Kidney tubule cell (primary cell): ENCODE measurements at places on chromosomes 5 and 9.

GRCh38 chr5:115510145-115510645, 34.4 kb downstream of the FEM1C start:
- DNase-seq: no peak

DNA sequence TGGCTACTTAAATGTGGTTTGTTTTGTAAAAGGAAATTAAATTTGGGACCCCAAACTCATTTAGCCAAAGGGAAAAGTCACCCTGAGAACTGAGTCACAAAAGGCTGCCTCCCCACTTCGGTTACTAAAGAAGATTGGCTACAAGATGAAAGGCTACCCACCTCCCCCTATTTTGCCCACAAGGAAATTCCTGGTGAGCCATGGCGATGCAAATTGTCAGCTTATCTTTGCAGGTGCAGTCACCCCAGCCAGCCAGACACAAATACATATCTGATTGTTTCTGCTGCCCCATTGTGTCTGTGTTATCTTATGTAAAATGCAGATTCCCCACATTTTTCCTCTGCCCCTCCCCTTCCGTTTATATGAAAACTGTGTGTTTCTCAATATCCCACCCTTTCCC, 8.9 kb downstream of the PAEP start:
- DNase-seq: no peak

GRCh38 chr5:71743155-71743554, 24.1 kb downstream of the CARTPT start:
- no peak for DNase-seq

GRCh38 chr9:136016572-136017288, 55.6 kb upstream of the UBAC1 start:
- DNase-seq: no peak

GRCh38 chr9:135693265-135693664, 6.0 kb downstream of the SOHLH1 start:
- no peak for DNase-seq

DNA sequence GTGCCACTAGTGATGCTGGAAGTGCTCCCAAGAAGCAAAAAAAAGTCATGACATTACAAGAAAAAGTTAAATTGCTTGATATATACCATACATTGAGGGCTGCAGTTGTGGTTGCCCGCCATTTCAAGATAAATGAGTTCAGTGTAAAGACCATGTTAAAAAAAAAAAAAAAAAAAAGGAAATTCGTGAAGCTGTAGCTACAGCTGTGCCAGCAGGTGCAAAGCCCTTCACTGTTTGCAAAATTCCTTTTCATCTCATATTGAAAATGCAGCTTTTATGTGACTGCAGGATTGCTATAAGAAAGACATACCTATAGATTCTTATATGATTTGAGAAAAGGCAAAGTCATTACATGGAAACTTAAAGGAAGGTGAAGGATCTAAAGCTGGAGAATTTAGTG, 179.6 kb upstream of the POU5F2 start:
- no peak for DNase-seq

- DNase-seq: peak; percentile 93
These were observed 2.0 kb downstream of the IER5L start for GRCh38 chr9:129175825-129176633.

DNA sequence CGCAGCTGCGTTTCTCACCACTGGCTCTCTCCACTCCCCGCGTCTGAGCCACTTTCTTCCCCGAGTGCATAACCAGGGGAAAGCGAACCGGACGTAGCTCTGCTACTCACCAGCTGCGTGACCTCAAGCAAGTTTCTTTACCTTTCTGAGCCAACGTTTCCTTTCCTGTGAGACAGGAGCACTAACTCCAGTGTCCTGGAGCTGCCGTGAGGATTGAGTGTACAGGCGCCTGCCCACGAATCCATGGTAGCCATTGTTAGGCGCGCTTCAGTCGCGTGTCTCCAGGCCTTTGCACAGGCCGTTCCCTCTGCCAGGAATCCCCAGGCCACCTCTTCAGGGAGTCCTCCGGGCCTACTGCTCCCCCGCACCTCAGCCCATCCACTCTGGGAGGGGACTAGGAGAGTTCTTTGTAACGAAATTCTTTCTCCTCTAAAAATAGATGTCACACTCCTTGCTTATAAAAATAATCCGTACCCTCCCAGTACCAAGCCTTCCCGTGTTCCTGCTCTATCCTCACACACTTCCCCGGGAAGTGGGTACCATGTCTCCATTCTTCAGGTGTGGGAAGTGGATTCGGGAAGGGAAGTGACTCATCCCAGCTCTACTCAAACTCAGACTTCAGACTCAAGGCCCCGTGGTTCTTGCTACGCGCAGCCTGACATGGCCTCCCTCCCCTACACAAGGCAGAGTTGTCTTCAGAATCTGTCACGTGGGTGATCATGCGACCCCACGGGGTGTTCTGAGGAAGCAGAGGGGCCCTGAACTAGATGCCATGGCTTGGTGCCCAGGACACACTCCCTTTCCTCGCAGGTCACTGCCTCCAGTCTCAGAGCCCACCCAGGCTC, 16.1 kb upstream of the CRB2 start:
- peak; percentile 47 for DNase-seq

- no peak for DNase-seq
These were observed 75.4 kb upstream of the CTNNA1 start for GRCh38 chr5:138677782-138678181.
